ENCODE measurements at places on chromosomes 3 and 15.

DNA sequence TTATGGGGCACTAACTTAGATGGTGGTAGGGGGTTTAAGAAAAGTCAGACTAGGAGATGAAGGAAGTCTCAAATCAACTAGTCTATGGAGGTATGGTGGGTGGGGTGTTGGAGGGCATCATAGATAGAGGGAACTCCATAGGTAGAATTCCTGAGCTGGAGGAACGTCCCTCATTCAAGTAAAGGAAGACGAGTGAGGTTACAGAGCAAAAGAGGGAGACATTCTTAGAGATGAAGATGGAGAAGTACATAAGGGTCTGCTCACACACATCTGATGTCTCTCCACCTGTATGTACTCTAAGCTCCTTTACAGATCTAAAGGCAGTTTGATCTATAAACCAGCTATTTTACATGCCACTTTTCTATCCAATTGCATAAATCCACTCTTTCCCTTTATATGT is 1.4 kb downstream of the PLSCR1 start:
- DNase-seq, result no peak

- DNase-seq, result no peak
Measured at GRCh38 chr15:27958911-27959578, 140.1 kb downstream of the OCA2 start.

DNA sequence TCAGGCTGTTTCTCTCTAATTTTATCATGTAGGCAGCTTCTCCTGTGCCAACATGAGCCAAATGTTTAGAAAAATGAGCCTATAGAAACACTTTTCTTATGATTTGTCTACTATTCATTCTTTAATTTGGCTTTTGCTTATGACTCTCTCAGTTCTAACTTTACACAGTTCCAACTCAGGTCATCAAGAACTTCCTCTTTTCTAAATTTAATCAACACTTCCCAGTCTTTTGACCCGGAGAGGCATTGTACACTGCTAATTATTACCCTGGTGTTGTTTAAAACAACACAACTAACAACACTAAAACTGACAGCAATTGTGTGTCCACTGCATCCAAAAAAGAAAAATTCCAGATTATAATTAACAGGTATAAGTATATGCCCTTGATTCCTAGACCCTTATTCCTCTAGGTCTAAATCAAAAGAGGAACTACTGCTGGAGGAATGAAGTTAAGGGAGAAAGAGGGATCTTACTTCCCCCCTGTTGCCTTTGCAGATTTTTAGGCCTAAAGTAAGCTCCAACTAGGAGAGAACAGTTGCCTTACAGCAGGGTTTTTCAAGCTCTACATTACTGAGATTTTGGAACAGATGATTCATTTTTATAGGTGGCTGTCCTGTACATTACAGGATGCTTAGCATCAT is 332.2 kb upstream of the GOLIM4 start:
- DNase-seq, result no peak

DNA sequence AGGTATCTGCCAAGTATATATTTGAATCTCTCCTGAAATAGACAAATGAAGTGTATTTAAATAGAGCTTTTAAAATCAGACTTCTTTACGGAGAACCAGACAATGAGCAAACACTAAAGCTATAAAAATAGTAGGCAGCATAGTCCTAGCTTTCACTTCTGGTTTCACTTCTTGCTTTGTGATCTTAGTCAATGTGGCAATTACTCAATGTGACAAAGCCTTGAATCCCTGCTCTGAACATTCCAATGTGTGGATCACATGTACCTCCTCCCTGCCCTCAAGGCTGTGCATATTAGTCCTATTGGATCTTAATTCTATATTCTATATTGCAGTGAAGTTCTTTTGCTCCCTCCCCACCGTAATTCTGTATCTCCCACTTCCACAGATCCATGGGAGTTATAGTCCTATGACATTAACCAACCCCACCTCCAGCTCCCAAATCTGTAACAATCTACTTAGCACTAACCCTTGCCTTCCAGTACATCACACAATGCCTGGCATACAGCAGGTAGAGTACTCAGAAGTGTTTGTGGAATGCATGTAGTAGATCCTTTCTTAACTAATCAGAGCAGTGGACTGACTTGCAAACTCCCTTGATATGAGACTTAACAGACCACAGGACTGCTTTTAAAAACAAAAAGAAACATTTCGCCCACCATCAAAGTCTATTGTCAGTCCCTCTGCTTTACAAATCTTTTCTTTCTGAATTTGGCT is 24.3 kb upstream of the CP start:
- DNase-seq, result no peak

DNA sequence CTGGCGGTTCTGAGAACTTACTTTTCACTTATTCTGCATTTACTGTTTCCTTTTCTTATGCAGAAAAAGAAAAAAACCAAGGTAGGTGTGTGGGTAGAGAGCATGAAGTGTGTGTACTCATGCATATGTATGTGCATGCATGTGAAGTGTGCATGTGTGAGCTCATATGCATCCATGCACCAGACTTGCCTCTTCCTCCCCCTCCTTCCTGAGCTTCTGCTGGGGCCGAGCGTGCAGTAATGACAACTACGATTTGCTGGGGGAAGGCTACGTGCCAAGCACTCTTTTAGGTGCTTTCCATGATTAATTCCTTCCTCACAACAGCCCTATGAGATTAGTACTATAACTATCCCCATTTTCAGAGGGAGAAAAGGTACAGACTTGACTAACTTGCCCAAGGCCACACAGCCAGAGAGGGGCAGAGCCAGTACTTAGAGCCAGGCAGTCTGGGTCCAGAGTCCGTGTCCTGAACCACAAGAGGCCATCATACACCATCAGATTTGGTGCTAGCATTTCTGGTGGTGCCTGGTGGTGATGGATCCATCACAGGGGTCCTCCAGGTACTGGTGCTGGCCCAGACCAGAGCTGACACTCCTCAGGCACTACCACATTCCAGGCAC is 46.7 kb downstream of the CAPN3 start:
- no peak for DNase-seq

DNA sequence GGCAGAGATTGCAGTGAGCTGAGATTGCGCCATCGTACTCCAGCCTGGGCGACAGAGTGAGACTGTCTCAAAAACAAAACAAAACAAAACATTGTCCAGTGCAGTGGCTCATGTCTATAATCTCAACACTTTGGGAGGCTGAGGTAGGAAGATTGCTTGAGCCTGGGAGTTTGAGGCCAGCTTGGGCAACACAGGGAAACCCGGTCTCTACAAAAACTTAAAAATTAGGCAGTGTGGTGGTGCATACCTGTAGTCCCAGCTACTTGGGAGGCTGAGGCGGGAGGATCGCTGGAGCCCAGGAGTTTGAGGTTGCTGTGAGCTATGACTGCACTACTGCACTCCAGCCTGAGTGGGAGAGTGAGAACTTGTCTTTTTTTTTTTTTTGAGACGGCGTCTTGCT is 27.2 kb upstream of the MOBP start:
- DNase-seq, result no peak

GRCh38 chr15:65312400-65312916 is 8.0 kb downstream of the RNU5B-1 start:
- no peak for DNase-seq

GRCh38 chr3:169945313-169945712 is 21.3 kb upstream of the SEC62 start:
- no peak for DNase-seq

GRCh38 chr3:10744098-10744465 is 71.9 kb upstream of the SLC6A11 start:
- no peak for DNase-seq

DNA sequence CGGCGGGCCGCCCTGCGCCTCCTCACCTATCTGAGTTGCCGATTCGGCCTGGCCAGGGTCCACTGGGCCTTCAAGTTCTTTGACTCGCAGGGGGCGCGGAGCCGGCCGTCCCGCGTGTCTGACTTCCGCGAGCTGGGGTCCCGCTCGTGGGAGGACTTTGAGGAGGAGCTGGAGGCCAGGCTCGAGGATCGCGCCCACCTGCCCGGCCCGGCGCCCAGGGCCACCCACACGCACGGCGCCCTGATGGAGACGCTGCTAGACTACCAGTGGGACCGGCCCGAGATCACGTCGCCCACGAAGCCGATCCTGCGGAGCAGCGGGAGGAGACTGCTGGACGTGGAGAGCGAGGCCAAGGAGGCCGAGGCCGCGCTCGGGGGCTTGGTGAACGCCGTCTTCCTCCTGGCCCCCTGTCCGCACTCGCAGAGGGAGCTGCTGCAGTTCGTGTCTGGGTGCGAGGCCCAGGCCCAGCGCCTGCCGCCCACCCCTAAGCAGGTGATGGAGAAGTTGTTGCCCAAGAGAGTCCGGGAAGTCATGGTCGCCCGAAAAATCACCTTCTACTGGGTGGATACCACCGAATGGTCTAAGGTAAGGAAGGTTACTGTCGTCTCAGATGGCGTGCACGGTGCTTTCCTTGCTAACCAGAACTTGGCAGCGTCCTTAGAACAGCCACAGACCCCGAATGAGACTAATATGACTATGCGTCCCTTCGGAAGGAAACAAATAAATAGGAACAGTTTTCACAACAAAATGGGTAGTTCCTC is 567 bp downstream of the TICRR start:
- no peak for DNase-seq

DNA sequence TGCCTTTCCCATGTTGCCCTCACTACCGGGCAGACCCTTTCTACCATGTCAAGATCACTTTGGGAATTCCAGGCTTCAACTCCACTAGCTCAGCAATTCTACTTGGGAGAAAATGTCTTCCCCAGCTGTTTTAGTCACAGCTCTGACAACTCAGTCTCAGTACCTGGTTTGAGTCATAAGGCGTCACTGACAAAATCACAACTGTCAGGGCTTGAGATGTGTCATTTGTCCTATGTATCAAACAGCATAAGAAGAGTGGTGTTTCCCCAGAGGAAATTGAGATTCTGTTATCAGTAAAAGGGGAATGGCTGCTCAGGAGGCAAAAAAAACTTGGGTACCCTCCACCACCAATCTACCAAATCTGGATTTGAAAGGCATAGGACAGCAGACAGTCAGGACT is 594.9 kb upstream of the SUCLG2 start:
- no peak for DNase-seq

- no peak for DNase-seq
Measured at GRCh38 chr15:80384432-80384831, 19.8 kb upstream of the ARNT2 start.

DNA sequence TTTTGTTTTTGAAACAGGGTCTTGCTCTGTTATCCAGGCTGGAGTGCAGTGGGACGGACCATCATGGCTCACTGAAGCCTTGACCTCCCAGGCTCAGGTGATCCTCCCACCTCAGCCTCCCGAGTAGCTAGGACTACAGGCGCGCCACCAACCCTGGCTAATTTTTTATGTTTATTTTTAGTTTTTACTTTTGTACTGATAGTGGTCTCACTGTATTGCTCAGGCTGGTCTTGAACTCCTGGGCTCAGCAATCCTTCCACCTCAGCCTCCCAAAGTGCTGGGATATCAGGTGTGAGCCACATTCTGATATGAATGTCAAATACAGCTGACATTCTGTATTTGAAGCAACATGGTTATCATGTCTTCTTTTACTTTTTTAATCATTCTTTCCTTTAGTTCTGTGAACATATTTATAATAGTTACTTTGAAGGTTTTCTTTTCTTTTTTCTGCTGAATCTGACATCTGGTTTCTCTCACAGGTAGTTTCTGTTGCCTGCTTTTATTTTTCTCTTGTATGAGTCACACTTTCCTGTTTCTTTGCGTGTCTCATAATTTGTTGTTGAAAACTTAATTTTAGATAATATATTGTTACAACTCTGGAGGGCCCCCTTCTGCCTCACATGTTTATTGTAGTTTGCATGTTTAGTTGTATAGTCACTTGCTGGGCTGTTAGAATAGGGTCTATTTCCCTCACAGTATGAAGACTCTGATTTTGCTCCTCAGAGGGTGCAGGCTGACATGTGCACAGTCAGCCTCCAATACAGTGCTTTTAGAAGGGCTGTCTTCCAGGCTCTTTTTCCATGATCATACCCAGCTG is 8.4 kb upstream of the CNTN4 start:
- DNase-seq, result no peak

DNA sequence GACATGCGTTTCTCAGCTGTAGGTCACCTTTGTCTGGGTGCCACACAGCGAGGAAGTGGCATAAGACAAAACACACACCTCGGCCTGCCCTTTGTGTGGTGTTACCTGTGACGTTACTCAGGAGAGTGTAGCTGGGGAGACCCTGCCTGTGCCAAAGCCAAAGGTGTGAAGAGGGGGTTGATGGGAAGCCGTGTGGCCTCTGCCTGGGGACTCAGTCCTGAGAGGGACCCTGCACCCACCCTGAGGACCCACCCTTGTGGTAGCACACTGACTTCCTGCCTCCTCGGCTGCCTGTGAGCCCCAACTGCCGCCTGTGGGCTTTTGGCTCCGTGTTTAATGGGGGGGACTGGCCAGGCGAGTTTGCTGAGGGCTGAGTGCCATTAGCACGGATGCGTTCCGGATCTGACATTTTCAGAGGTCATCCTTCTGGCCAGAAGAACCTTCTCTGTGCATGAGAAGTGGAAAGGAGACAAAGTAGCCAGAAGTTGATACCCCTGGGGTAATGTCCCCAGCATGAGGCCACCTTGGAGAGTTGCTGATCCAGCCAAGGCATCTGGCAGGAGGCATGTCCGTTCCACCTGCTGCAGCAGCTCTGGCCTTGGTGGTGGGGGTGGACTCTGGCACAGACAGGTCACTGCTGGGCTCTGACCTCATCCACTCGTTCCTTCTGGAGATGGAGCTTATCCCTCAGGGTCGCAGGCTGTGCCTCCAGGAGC is 51.8 kb upstream of the FURIN start:
- no peak for DNase-seq

GRCh38 chr3:18077128-18077840 is 334.9 kb upstream of the TBC1D5 start:
- DNase-seq, result no peak

DNA sequence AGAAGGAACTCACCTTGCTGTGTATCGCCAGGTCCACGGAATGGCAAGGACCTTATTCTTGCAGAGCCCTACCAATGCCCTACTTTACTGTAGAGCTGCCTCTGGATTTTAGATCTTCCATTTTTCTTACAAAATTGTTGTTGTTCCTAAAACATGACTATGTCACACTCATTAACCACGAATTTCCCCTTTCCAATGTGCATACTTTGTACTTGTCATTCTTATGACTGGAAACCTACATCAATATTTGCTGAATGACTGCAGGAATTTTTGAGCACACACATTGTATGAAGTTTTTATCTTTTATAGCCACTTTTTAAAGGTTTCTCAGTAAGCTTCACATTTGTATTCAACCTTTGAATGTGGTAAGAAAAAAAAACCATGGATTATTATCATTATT is 35.9 kb upstream of the CMSS1 start:
- DNase-seq, result no peak

DNA sequence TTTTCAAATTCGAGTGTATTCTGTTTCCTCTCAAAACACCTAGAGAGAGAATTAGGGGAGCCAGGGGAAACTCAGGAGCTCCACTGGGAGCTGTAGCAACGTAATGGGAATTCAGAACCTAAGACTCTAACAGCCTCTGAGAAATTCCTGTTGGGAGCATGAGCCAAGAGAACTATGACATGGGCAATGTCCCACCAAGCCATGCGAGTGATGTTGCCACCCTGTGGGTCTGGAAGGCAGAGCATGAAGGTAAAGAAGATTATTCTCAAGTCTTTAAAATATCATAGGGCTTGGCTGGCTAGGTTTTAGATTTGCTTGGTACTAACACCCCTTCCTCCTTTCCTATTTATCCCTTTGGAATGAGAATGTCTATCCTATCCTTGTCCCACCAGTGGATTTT is 392.6 kb upstream of the ADAMTS9 start:
- no peak for DNase-seq

- no peak for DNase-seq
Measured at GRCh38 chr3:127748754-127749327, 73.5 kb downstream of the MGLL start.
